ENCODE measurements at places on chromosomes 1 and 21.

- no peak for DNase-seq
These were observed 593.2 kb downstream of the LRRIQ3 start for GRCh38 chr1:73604739-73605138.

DNA sequence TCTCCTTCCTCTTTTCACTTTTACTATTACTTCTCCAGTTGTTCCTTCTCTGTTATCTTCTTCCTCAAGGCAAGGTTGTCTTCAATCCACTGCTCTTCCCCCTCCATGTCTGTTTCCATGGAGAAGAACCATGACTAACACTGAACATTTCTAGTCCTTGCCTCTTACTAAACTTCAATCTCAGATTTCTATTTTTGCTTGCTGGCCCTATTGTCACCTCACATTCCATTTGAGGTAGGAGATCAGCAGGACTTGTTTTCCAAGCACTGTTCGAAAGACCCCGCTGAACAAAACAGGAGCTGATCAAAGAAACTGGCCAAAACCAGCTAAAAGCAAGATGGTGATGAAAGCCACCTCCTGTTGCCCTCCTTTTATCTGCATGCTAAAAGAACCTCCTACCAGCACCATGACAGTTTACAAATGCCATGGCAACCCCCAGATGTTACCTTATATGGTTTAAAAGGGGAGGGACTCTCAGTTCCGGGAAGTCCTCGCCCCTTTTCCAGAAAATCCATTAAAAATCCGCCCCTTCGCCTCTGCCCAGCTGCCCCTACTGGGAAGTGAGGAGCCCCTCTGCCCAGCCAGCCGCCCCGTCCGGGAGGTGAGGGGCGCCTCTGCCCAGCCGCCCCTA is 22.6 kb downstream of the GON4L start:
- peak; percentile 51 for DNase-seq

DNA sequence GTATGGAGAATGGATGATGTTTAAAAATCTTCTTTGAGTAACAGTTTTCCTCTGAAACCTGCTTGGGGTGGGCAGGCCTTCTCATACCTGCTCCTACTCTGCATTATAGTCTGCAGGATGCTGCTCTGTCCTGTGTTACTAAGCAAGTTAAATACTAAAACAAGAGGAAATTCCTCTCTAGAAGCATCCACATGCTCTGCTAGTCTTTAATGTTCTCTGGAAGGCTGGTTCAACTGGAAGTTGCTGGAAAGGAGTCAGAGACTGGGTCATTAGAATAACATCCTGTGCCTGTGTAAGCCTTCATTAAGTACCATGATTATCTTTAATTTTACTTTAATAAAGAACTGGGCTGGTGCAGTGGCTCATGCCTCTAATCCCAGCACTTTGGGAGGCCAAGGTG is 5.8 kb downstream of the SELP start:
- no peak for DNase-seq

GRCh38 chr1:45913731-45914501 is 110.5 kb downstream of the MAST2 start:
- DNase-seq: no peak

GRCh38 chr1:59355361-59355760 is 58.5 kb downstream of the FGGY start:
- no peak for DNase-seq

- no peak for DNase-seq
These were observed 8.2 kb upstream of the METTL18 start for GRCh38 chr1:169802888-169803287.

DNA sequence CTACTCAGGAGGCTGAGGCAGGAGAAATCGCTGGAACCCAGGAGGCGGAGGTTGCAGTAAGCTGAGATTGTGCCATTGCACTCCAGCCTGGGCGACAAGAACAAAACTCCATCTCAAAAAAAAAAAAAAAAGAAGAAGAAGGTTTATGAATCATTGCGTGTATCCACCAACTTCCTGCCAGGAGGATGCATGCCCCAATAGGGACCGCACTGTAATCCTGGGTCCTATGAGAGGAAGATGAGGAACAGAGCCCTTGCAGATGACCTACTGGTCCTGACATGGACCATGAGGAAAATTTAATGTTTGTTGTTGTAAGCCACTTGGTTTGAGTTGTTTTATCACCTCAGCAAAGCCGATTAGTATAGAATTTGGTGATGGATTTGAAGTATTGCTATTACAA is 56.7 kb downstream of the PTGS2 start:
- no peak for DNase-seq

DNA sequence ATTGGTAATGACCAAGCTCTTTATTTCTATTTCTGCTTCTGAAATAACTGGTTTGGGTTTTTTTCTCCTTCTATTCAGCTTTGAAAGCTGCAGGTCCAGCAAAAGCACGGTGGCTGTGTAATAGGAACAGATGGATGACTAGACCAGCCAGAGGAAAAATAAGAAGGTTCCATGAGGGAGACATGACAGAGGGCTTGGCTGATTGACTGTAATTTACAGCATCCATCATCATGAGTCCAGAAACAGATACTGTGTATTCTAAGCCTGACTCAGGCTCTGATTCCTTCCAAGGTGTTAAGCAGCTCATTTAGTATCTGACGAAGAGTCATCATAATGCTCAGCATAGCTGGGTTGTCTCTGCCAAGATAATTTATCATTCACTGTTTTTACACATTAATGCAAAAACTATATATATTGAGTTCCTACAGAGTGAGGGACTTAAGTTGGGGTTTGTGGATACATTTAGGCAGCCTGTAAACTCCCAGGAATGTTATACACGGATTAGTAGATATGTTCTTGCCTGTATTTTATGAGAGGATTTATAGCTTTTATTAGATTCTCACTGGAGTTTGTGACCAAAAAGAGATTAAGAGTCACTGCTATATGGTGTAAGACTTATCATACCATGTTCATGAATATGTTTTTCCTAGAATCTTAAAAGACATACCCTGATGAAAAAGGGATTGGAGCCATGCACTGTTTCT is 72.6 kb downstream of the SGIP1 start:
- no peak for DNase-seq

GRCh38 chr1:234532503-234532922 is 53.5 kb upstream of the TARBP1 start:
- no peak for DNase-seq

Measured in AG08395 (cell line).